ENCODE measurements at places on chromosomes 1 and 21.

DNA sequence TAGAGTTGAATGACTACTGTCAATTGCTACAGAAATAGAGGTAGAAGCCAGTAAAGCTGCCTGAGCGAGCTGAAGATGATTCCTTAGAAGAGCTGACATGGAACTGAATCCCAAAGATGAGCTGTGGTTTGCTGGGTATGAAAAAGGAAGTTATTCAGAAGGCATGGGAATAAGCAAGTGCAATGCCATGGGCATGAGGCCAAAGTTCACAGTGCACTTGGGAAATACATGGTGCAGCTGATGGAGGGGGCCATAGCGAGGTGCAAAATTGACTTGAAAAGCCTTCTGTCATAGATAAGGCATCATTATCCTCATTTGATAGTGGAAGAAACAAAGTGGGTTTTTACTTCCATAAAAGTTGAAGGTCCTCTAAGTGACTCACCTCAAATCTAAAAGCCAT, 88.6 kb downstream of the NEK7 start:
- DNase-seq, result no peak

DNA sequence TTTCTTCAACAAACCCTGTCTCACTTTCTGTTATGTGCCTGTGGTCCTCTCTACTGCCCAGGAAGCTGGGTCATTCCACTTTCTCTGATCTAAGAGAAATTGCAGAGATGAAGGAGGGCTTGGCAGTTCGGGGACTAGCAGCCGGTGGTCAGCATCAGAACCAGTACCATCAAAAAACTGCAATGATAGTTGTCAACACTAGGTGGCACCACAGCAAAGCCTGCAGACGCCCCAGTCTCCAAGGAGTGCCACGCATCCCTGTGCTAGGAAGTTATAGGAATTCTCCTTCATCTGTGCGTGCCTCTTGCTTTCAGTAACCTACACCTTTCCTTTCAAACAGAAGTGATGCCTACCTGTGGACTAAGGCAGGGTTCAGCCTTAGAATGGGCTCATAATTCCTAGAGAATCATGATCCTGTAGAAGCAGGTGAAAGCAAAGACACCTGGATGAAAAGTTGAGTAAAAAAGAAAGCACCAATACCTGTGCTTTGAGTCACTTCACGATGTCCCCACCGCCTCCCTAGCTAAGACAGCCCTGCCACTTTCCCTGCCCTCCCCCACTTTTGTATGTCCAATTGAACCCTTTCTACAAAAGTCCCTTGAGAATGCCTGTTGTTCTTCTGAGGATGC, 129.2 kb downstream of the ADAMTS1 start:
- no peak for DNase-seq

DNA sequence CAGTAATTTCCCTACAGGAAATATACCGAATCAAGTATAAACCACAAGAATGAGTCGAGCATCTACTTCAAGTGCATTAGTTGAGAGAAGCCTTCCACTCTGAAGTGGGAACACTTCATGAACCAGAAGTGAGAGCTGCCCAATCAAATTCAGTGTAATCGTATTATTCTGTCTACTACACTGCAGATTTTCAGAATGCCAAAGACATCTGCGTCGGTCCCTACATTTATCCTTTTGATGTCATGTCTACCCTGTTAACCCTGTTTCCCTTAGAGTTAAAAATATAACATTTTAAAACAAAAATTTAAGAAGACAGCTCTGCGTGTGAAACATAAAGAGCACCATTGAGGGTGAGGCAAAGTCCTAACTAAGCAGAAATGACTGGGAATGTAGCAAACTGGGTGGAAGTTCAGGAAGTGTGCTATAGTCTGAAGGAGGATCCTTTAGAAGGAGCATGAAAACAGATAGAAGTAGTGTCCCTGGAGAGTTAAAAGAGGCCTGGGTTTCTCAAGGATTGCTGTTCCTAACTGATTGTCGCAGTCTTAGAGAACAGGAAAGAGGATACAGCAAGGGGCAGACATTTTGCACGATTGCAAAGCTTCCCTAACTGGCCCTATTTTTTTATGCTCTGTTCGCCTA, 291.2 kb downstream of the PTPRC start:
- DNase-seq, result no peak

- no peak for DNase-seq
Observed at GRCh38 chr1:223087291-223088255, 55.5 kb downstream of the TLR5 start.

DNA sequence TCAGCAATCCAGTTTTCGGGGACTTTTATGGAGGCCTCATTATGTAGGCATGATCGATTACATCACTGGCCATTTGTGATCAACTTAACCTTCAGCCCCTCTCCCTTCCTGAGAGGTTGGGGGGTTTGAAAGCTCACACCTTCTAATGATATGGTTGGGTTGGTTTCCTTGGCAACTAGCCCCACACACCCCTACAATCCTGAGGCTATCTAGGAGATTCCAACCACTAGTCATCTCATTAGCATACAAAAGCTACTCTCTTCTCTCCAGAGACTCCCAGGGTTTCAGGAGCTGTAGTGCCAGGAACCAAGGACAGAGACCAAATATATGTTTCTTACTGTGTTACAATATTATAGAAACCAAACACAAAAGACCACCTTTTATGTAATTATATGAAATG, 35.2 kb upstream of the ZNF326 start:
- DNase-seq, result no peak

DNA sequence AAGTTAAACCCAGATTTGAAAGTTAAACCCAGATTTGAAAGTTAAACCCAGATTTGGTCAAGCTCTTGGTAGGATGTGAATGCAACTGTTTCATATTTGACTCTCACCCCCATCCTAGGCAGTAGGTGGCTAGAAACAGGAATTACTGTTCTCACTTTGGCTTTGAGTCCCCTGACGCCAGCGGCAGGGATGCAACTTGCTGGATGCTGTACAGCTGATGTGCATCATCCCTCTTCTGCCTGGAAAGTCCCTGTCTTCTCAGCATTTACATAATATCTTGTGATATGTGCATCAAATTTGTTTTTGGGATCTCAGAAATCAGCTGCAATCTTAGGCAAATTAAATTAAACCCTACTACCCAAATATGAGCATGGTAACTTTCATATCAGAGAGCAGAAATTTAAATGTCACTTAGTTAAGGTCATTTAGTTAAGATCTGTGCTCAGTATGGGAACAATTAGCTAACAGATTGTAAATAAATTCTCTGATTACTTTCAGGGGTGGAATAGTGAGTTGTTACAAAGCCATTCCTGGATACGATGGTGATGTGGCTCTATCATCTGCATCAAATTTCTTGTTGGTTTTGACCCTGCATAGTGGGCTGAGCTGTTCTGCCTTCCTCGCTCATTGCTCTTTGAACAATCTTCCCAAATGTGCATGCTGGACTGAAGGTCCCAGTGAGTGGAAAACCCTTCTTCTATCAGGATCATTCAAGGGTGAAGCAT, 6.8 kb upstream of the HAO2 start:
- no peak for DNase-seq

DNA sequence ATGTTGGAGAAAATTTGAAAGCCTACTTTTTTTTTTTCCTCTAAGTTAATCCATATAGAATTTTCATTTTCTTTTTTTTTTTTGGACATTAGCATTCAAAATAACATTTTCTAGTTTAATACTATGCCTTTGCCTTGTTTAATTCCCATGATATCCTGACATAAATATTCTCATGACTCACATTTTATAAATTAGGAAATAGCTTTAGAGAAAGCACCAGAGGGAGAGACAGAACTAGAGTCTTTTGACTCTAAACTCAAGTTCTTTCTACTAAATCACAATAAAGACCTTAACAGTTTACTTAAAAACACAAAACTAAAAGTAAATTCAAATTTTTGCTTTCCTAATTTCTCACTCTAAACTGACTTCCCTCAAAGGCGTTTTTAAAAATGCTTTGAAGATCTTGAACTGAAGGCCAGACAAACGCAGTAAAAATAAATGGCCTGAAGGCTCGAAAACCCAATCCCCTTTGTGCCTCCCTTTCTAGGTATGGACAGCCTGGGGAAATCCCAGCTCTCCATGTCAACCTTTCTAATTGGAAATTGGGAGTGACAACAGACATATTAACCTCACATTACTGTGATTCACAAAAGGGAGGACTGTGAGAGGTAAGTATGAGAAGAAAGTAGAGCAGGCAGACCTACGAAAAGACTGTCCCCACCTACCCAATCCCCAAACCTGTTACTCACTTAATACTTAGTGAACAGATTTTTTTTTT, 104.6 kb downstream of the ENAH start:
- DNase-seq, result no peak

DNA sequence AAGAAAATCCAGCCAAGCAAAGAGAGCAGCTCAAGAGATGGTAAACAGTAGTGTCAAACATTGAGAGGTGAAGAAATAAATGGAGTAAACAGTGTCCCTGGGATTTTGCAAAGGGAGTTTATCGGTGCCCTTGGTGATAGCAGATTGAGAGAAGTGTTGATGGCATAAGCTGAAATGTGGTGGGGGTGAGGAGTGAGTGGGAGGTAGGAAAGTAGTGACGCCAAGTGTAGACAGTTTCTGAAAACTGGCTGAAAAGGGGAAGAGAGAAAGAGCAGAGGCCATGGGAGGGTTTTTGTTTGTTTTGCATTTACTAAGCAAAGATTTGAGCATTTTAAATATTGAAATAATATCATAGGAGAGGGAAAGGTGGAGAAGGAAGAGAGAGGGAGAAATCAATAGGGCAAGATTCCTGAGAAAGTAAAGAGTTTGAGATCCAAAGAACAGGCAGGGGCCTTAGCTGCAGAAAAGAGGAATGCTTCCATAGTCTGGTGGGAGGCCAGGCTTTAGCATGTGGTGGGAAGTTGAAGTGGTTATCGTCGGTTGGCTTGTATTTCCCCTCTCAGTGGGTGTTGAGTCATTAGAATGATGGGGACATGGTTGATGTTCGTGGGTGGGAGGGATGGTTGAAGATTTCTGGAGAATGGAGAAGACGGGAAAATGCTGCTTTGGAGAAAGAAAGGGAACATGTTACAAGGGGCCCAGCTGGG, 26.8 kb upstream of the RASAL2 start:
- DNase-seq, result no peak

DNA sequence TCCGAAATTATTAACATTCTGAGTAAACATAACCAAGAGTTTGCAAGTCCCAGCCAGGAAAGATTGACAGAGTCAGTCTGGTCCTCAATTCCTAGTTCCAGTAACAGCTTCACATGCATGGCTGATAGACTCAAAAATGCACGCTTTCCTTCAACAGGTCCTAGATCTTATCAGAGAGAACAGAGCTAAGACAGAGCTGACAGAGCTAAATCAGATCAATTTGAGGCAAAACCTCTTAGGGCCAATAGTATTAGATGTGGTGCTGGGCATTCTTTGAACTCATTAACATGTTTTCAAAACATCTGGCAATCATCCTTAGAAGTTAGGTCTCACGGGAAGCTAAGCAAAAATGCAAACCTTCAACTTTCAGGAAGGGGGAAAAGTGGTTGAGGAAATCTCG, 114.0 kb downstream of the GREM2 start:
- DNase-seq, result no peak

DNA sequence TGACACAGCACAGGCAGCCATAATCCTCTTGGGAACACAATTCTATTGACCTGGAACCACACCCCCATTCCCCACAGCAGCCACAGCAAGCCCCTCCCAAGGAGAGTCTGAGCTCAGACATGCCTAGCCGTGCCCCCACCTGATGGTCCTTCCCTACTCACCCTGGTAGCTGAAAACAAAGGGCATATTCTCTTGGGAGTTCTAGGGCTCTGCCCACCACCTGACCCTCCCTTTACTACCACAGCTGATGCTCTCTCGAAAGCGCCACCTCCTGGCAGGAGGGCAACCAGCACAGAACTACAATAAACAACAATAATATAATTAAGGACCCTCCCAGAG, 184.8 kb upstream of the COA6 start:
- DNase-seq, result no peak
